ENCODE measurements at places on chromosomes 12 and 14.

DNA sequence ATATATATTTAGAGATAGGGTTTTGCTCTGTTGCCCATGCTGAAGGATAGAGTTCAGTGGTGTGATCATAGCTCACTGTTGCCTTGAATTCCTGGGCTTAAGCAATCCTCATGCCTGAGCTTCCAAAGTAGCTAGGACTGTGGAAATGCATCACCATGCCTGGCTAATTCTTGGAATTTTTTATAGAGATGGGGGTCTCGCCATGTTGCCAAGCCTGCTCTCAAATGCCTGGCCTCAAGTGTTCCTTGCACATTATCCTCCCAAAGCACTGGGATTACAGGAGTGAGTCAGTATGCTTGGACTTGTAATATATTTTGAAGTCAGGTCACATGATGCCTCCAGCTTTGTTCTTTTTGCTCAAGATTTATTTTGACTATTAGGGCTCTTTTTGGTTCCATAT is 178.0 kb downstream of the RPAP3 start:
- no peak for DNase-seq

DNA sequence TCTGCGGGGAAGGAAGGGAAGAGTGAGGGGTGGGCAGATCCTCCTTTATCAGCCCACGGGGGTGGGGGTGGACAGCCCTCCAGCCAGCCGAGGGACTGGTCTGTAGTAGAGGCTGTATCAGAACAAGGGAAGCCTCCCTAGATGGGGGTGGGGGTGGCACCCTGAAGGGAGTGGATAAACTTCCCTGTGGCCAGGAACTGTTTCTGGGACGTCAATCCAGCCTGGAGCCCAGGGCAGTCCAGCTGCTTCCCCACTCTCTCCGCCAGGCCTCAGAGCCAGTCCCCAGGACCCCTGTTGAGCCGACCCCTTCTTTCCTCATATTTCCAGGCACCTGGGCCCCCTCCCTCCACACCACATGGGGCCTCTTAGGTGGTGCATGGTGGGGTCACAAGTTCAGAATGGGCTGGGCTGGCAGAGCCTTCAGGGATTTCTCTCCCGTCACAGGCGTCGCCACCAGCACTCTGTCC is 6.7 kb downstream of the PLD4 start:
- no peak for DNase-seq

GRCh38 chr14:100088226-100088625 is 23.0 kb downstream of the EVL start:
- DNase-seq: no peak

GRCh38 chr12:1199700-1200099 is 208.7 kb downstream of the ERC1 start:
- DNase-seq: no peak

DNA sequence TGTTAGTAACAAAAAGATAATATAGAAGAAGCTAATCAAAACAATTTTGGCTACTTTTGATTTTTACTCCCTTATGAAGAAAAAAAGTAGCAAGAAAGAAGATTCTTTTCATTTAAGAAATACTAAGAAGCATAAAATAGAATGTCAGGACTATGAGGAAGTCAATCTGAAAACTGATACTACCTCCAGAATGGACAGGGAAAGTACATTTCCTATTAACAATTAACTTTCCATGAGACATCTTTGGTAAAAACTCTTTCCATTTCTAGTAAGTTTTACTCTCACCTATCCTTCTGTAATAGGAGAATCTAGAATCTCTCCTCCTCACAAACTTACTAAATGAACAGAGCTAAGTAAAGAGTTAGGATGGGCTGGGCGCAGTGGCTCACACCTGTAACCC is 51.3 kb upstream of the NPFF start:
- DNase-seq: no peak

- DNase-seq: no peak
Observed at GRCh38 chr14:85616386-85616885, 86.5 kb downstream of the FLRT2 start.
